ENCODE measurements at places on chromosomes 16 and 17.

DNA sequence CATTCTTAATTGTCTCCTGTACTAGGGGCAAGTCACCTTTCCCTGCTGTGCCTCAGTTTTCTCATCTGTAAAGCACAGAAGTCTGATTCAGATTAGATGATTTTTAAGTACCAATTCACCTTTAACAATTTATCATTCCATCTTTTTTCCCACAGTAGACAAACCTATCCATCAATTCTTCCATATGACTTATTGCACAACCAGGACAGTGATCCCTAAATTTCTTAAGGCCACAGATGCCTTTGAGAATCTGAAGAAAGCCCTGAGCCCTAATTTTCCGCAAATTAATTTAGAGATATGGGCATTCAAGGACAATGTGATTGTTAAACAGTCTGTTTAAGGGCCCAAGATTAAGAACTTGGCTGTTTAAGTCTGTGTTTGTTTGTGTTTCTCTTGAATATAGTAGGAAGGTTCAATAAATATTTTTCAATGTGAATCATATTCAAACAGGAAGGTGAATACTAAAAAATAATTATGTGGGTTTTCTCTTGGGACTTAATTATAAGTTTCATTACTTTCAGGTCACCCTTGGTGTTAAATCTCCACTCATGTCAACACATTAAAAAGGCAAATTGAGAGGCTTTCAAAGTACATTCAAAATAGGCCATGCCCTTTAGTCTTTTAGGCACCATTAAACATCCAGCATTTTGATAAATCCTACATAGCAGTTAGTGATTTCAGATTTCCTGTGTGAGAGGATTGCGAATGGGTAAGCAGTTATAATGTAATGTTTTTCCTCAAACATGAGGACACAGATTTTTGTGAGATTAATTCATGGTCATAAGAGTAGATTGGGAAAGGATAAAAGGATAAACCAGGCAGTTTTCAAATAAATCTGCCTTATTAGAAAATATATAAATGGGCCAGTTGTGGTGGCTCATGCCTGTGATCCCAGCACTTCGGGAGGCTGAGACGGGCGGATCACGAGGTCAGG lies 34.9 kb upstream of the MMD start:
- no peak for DNase-seq

- DNase-seq: no peak
Observed at GRCh38 chr16:1592446-1592845, 19.4 kb downstream of the IFT140 start.

DNA sequence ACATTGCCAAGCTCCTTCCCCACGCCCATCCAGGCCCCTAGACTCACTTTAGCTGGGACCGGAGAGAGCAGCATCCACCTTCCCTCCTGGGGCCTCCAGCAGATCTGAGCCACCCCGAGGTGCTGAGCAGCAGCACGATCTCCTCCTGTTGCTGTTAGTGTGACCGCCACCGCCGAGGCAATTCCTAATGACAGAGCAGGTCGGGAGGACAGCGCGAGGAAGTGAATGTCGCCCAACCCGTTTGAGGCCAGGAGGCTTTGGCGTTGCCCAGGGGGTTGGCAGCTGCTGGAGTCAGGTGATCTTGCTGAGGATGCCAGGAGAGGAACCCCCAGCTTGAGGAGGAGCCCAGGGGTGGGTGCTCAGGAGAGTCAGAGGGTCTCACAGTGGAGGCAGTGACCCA lies at the start of gene RNF222:
TSS of gene RNF222 (minus strand) at position 192 of the 400 bp plus-strand sequence. CDS start 4,366 bp downstream, outside the sequence.
- DNase-seq: no peak

DNA sequence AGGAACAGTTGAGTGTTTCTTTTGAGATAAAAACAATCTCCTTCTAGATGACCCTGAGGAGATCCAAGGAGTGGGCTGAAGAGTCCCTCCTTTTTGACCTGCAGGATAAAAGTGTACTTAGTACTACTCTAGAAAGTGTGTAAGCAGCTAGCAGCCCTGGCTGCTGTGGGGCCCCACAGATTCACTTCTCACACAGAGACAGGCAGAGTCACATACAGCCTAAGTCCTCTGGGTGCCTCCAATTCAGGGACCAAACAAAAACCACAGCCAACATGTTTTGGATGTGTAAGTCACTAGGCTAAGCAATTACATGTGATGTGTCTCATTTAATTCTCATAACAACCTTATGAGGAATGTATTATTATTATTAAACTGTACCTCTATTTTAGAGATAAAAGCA lies 97.1 kb downstream of the TMEM100 start:
- DNase-seq: no peak

- DNase-seq: no peak
Observed at GRCh38 chr17:17382065-17382459, 78.9 kb downstream of the NT5M start.

GRCh38 chr17:62057696-62058095 lies 7.4 kb downstream of the MED13 start:
- no peak for DNase-seq

GRCh38 chr16:14668556-14669223 lies 25.4 kb downstream of the PLA2G10 start:
- DNase-seq: no peak
